Heart left ventricle (tissue), 16 donors: ENCODE measurements at places on chromosomes 2 and 18. TPM values are rescaled to one million over a fixed set of nuclear protein-coding genes. Genes with fewer than 3 reads are reported as not detected.

DNA sequence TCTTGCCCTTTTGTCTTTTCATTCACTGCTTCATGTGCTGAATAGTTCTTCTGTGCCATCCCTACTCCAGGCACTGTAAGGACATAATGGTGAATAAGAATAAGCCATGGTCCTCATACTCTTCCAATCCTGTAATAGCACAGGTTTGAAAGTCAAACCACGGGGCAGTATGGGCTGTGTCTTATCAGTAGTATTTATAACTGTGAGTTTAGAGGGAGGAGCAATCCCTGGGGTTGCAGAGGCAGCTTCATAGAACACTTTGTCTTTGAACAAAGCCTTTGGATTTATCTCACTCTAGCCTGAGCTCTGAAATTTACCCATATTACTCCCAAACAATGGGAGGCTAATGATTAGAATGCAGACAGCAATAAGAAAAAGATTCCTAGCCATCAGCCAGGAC lies 30.2 kb upstream of the ALK start:
- no peak for DNase-seq
- no peak overlapping the region for H3K27ac ChIP-seq
- H3K4me1 ChIP-seq: no peaks in the 10 kb centered on the region
- no peak overlapping the region for H3K4me3 ChIP-seq
- no peaks in the 10 kb centered on the region for H3K36me3 ChIP-seq

Gene ACKR3
- 49.4 TPM for total RNA-seq

Gene KIF5C
- 0.22 TPM for total RNA-seq

Gene NR4A2
- total RNA-seq: 1.3 TPM
